ENCODE measurements at places on chromosomes 3 and 15.
A peak's percentile ranks its signal among the peaks of the same experiment; 100 is the strongest.

- H3K36me3 ChIP-seq, result peaks cover 41% of the 10 kb centered on the region
- no peak overlapping the region for H3K4me3 ChIP-seq
- no peaks in the 10 kb centered on the region for H3K27me3 ChIP-seq
- no peak overlapping the region for H3K27ac ChIP-seq
These were observed 3.2 kb downstream of the EIF1B start for GRCh38 chr3:40312661-40313226.

- H3K36me3 ChIP-seq, result no peaks in the 10 kb centered on the region
- peaks cover 27% of the 10 kb centered on the region for H3K27me3 ChIP-seq
- no peak overlapping the region for H3K27ac ChIP-seq
- peaks cover under 1% of the 10 kb centered on the region for H3K4me1 ChIP-seq
These were observed 10.4 kb upstream of the AEN start for GRCh38 chr15:88610701-88611231.

GRCh38 chr3:178505832-178506231 is 30.4 kb upstream of the KCNMB2 start:
- no peak overlapping the region for H3K27ac ChIP-seq
- no peaks in the 10 kb centered on the region for H3K36me3 ChIP-seq
- no peaks in the 10 kb centered on the region for H3K4me1 ChIP-seq
- no peak overlapping the region for H3K4me3 ChIP-seq
- DNase-seq, result no peak
- H3K27me3 ChIP-seq, result no peaks in the 10 kb centered on the region

DNA sequence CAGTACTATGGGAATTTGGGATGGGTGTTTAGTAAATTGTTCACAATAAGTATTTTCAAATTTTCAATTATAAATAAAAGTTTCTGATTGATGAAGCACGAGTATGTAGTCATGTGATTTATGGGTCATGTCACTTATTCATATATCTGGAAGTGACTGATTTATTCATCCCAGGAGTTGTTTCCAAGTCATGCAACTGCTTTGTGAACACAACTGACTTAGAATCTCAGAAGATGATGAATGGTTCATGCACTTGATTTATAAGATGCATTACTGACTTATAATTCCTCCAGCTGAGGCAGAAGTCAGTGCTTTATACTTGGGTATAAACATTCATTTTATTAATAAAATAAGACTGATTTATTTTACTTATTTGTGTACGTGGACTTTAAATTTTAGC is 137.8 kb upstream of the CBLB start:
- no peak overlapping the region for H3K4me3 ChIP-seq
- no peaks in the 10 kb centered on the region for H3K36me3 ChIP-seq
- no peaks in the 10 kb centered on the region for H3K4me1 ChIP-seq
- no peaks in the 10 kb centered on the region for H3K27me3 ChIP-seq

- H3K4me1 ChIP-seq, result peaks cover 14% of the 10 kb centered on the region
- peak; percentile 84 for DNase-seq
- no peaks in the 10 kb centered on the region for H3K27me3 ChIP-seq
- H3K27ac ChIP-seq, result no peak overlapping the region
These were observed 2.2 kb upstream of the DCAF1 start for GRCh38 chr3:51501833-51502561.

- peak overlapping the region; percentile 14 for H3K27ac ChIP-seq
- H3K4me1 ChIP-seq, result peaks cover 53% of the 10 kb centered on the region
- DNase-seq, result no peak
- no peaks in the 10 kb centered on the region for H3K36me3 ChIP-seq
- no peak overlapping the region for H3K4me3 ChIP-seq
- H3K27me3 ChIP-seq, result no peaks in the 10 kb centered on the region
These were observed 28.5 kb downstream of the PLA1A start for GRCh38 chr3:119626196-119626595.

GRCh38 chr3:127997961-127998360 is 54.3 kb upstream of the SEC61A1 start:
- no peaks in the 10 kb centered on the region for H3K4me1 ChIP-seq
- no peak for DNase-seq
- H3K36me3 ChIP-seq, result no peaks in the 10 kb centered on the region
- no peak overlapping the region for H3K27ac ChIP-seq

Data from lower lobe of right lung (tissue), 2 donors.